ENCODE measurements at places on chromosomes 2 and 18.

DNA sequence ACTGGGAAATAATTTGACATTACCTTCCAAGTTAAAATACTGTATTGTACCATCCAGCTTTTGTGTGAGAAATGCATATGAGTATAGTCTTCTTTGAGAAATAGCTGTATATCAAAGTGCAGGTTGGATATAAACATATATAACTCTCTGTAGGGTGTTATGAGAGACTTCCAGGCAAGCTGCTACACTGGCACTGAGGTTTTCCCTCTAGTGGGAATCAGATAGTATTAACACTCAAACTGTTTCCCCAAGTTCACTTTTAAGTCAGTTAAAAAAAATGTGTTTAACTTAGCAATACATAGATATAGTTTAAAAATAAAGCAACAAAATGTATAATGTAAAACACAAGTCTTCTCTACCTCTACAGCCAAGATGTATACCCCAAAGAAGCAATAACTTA lies 368.4 kb upstream of the SLC8A1 start:
- no peak for DNase-seq

GRCh38 chr2:133092571-133092970 lies 422.6 kb upstream of the LYPD1 start:
- no peak for DNase-seq

DNA sequence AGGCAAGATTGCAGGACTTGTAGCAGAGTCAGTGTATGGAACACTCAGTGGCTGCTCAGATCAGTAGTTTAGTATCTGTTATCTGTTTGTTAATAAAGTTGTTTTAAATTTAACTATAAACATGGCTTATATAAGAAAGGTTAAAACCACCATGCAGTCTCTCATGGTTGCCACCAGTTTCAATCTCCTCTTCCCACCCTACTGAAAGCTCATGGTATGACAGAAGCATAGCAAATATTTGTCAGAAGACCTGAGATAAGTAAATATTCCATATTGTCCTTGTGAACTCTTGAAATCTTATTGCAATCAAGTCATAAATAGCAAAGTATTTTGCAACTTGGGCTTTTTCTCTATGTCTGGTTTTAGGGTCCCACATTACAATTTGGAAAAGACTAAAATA lies 2.1 kb upstream of the COL5A2 start:
- DNase-seq = no peak

- DNase-seq = no peak
Measured at GRCh38 chr18:74450626-74451025, 6.5 kb downstream of the DIPK1C start.

DNA sequence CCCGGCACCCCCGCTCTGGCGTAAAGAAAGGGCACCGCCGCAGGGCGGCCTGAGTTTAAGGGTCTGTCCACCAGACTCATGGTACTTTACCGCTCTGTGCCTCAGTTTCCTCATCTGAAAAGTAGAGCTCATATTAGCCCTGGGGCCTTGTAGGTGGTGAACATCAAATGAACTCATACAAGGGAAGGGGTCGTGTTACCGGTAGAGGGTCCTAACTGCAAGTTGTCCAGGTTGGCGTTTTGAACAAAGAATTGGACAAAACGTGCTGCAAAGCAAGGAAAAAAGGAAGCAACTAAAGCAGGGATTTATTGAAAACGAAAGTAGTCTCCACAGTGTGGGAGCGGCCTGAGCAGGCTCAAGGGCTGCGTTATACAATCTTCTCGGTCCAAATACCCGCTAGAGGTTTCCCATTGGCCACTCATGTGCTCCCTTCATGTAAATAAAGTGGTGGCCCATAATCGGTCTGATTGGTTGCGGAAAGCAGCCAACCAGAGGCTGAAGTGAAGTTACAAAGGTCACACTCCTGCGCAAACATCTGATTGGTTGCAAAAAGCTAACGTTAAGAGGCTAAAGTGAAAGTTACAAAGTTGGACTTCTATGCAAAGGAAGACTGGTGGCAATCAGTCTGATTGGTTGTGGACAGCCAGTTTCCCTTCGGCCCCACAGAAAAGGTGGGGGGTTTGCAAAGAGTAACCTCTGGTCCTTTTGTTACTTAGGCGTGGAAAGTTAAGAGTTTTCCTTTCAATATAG lies 80.7 kb upstream of the LDLRAD4 start:
- peak; percentile 27 for DNase-seq

- no peak for DNase-seq
Measured at GRCh38 chr2:162123806-162124758, 28.0 kb downstream of the GCG start.

- no peak for DNase-seq
Measured at GRCh38 chr2:40178171-40178778, 273.6 kb downstream of the SLC8A1 start.

GRCh38 chr2:34853646-34854045 lies 1254.5 kb upstream of the FAM98A start:
- no peak for DNase-seq

- no peak for DNase-seq
Measured at GRCh38 chr18:44733754-44734465, 53.2 kb downstream of the SETBP1 start.

- no peak for DNase-seq
Measured at GRCh38 chr2:223019987-223020717, 31.8 kb upstream of the KCNE4 start.

GRCh38 chr2:54569745-54570301 lies 113.7 kb downstream of the SPTBN1 start:
- DNase-seq = no peak

GRCh38 chr2:209977386-209978239 lies 24.8 kb upstream of the RPE start:
- DNase-seq = no peak

GRCh38 chr18:57691363-57691762 lies 69.7 kb upstream of the NARS1 start:
- no peak for DNase-seq

- DNase-seq = no peak
Measured at GRCh38 chr2:48174503-48174902, 268.2 kb upstream of the FBXO11 start.

- DNase-seq = no peak
Measured at GRCh38 chr2:31253356-31254131, 19.6 kb downstream of the EHD3 start.

GRCh38 chr2:178674122-178674521 lies 133.1 kb downstream of the TTN start:
- no peak for DNase-seq

DNA sequence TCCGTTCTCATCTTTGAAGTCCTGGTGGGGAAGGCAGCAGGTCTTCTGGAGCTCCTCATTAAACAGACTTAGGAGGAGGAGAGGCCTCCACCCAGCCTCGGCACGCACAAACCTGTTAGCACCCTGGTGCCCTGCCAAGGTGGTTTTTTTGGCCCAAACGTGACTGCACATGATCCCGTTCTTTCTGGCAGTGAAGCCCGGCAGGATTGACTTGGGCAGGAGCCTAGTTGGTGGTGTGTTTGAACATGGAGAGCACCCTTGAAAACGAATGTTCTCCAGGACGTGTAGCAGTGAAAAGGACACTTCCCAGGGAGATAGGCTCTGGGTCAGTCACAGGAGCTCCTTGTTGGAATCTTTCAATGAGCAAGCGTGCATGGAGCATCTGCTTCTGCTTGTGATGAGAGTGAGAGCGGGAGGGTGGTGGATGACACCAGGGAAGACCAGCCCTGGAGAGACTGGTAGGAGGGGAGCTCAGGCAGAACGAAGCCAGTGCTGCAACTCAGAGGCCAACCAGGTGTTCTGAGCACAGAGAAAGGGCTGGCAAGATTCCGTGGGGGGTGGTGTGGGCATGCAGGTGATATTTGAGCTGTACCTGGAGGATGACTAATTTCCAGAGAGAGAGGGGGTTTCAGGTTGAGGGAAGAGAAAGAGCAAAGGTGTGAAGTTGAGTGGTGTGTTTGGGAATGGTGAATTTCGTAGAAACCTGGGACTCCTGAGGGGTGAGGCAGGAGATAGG lies 73.8 kb downstream of the TANC1 start:
- no peak for DNase-seq

GRCh38 chr2:183125659-183126341 lies 1.6 kb downstream of the NUP35 start:
- DNase-seq = no peak

DNA sequence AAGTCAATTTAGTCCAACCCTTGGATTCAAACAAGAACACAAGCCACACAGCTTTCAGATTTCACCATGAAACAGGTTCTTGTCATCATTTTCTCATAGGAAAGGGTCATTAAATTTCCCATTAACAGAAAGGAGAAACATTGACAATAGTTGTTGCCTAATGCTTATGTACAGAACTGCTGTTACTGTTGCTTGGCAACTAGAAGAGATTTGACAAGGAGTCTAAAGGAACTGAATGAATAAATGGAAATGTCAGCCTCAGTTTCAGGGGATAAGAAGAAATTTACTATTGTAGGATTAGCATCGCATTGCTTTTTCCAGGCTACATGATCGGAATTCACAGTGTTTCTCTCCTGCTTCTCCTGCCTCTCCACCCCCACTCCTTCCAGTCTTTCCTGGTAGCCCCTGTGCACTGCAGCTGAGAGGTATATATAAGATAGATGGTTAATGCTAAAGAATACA lies 90.3 kb downstream of the SPATS2L start:
- DNase-seq = no peak

- DNase-seq = no peak
Measured at GRCh38 chr18:28147674-28148171, 29.2 kb downstream of the CDH2 start.

- DNase-seq = no peak
Measured at GRCh38 chr2:112643488-112643887, 2.3 kb upstream of the SLC20A1 start.

DNA sequence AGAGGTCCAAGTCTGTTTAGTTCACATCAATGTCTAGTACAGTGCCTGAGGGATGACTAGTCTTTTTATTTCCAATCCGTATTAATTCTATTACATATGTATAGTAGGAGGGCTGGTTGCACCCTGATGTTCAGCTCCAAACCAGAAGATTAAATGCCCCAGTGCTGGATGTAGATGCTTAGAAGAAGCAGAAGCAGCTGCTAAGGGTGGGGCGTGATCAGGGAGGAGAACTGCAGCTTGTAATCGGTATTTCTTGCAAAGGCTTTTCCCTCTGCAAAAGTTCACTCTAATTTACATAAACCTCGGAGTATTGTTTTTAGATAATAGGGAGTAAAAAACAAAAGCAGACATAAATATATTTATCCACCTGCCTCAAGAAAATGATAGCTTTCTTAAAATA lies 145.3 kb upstream of the ITGA4 start:
- DNase-seq = no peak

DNA sequence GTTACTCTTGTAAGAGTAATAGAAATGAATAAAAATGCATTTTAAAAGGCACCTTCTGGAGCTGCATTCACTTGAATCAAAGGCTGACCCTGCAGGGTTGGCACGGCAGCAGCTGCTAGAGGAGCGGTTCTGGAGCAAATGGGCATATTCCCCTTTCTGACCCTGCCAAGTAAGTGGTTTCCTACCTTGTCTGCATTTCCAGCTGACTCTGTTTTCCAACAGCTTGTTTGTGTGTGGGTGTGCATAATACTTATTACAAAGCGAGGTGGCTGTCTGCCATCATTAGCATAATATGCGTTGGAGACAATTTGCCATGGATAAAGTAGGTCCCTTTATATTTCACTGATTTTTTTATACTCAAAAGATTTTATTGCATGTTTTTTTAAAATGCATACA lies 21.3 kb upstream of the TTN start:
- no peak for DNase-seq

GRCh38 chr2:148720501-148721001 lies 76.0 kb downstream of the EPC2 start:
- peak; percentile 5 for DNase-seq

DNA sequence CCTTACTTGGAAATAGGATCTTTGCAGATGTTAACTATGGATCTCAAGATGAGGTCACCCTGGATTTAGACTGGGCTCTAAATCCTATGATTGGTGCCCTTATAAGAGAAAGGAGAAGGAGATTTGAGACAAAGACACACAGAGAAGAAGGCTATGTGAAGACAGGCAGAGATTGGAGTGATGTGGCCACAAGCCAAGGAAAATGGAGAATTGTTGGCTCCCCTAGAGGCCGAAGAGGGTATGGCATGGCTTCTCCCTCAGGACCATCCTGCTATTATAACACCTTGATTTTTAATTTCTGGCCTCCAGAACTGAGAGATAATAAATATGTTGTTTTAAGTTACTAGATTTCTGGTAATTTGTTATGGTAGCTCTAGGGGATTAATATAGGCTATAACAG lies 7.6 kb downstream of the CYBRD1 start:
- no peak for DNase-seq

DNA sequence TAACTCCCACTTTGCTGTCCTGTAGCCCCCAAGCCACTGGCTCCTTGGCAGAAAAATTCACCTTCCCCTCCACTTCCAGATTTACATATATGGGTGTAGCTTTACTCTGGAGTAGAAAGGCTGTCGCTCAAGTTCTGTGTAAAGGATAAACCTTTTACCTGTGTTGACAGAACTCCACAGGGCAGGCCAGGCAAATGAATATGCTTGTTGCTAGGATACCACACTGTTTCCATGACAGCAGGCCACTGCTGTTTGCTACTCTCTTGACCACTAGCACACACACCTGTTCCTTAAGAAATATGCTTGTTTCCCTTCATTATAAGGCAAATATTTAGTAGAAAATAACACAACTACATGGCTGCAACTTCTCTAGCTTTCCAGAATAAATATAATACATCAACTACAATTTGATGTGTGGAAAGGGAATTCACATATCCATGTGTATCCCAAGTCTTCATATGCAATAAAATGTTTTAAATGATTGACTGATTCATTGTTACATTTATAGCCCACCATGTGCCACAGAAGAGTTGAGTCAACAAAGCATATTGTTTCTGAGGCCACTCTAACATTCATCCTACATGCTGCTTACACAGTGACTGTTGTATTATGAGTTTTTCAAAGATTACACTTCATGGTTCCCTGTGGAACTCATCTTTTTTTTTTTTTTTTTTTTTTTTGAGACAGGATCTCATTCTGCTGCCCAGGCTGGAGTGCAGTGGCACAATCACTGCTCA lies 56.2 kb upstream of the ROCK1 start:
- no peak for DNase-seq

DNA sequence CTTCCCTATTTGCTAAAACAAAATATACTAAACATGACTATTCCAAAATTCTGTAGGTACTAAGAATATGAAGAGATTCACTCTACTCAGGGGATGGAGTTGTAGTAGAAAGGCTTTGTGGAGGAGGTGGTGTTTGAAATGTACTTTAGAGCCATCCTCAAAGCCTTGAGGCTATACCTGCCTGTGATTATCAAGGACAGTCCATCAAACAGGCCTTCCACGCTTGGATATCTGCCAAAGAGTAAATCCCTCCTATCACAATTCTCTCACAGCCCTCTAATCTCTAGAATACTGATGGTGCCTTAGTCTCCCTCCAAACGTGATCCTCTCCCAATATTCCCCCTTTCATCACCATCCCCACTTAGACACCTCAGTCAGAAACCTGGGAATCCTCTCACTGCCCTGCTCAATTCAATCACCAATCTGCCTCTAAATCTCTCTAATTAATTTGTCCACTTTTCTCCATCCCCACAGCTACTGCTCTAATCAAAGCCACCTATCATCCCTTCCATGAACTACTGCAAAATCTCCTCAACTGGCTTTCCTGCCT lies 13.1 kb downstream of the SOS1 start:
- no peak for DNase-seq

- DNase-seq = no peak
Measured at GRCh38 chr18:77140439-77141109, 8.0 kb upstream of the MBP start.
